ENCODE measurements at places on chromosomes 5 and 9.

- DNase-seq, result no peak
These were observed 9.6 kb downstream of the ACSL6 start for GRCh38 chr5:132001647-132002561.

- DNase-seq, result no peak
These were observed 15.7 kb downstream of the OR2S2 start for GRCh38 chr9:35942286-35942685.

DNA sequence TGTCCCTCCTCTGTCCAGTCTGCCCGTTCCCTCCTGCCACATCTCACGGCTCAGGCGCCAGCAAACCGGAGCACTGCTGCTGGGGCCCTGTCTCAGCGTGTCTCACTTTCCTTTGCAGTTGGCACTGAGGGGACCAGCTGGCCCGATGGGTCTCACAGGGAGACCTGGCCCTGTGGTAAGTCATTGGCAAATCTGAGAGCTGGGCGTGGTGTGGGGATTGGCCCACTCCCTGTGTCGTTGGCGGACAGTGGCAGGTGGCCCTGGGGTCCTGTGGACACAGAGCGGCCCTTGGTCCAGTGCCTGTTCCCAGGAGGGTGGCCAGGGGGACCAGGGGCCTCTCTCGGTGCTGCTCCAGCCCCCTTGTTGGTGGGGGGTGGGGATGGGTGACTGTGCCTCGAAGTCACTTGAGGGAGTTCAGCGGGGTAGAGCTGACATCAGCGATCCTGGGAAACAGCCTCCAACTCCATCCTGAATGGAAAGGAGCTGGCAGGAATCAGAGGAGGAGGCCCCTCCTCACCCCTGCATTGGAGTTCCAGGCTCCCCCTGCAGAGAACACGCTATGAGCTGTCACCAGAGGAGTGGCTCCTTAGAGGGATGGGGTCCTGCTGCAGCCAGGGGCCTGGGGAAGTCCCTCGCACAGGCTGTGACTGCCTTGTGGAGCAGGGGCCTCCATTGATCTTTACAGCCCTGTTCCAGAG, 111.0 kb downstream of the COL5A1 start:
- no peak for DNase-seq

- no peak for DNase-seq
These were observed 130.4 kb upstream of the RAI14 start for GRCh38 chr5:34525761-34526160.

DNA sequence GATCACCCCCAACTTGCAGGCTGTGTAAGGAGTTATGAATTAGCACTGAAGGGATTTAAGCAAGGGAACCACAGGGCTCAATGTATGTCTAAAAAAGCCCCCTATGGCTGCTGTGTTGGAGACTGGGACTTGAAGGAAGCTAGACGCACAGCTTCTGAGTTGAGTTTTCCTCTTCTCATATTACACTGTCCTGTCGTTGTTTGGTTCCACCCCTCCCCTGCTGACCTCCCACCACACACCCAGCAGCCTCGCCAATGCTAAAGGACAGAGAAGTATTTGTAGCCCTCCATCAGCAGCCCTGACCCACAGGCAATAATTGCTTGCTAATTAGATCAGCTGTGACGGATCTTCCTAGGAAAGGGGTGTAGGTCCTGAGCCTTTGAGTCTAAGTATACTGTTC, 15.1 kb upstream of the CARTPT start:
- no peak for DNase-seq

All from hematopoietic multipotent progenitor cell treated with erythropoietin and hydrocortisone succinate and interleukin-3 and kit ligand, for 6 days (in vitro differentiated cells).